ENCODE measurements at places on chromosomes 5 and 9.

DNA sequence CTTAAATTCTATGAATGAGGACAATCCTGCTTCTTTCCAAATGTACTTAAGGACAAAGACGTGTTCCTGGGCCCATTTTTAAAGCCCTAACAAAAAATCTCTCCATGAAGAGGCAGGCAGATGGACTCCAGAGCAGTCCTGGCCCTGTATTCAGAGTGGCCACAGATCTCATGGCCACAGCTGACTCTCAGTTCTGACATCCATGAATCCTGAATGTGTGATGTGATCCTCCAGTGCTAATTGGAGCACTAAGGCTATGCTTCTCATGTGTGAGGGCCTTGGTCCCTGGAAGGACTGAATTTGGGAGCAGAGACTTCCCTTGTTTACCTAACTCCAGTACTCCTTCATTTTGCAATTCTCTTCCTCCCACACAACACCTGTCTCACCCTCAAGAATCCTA, 373.0 kb downstream of the AGTPBP1 start:
- no peak for DNase-seq

DNA sequence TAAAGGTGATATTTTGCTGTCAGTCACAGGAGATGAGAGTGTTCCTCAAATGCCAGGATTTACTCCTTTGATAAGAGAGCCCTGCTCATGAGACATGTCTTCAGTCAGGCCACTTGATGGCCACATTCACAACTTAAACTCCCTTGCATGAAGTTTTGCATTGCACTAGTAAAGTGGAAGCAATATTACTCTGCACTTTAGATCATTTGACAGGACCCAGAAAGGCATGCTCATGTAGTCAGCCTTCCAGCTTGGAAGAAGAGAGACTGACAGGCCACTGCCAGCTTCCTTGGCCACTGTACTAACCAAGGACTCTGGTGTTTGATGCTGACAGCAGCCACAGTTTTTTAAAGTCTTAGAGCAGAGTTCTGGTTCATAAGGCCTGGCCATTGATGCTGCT, 42.6 kb downstream of the NPR3 start:
- no peak for DNase-seq

- DNase-seq, result no peak
Observed at GRCh38 chr9:90698871-90699440, 56.3 kb upstream of the DIRAS2 start.

DNA sequence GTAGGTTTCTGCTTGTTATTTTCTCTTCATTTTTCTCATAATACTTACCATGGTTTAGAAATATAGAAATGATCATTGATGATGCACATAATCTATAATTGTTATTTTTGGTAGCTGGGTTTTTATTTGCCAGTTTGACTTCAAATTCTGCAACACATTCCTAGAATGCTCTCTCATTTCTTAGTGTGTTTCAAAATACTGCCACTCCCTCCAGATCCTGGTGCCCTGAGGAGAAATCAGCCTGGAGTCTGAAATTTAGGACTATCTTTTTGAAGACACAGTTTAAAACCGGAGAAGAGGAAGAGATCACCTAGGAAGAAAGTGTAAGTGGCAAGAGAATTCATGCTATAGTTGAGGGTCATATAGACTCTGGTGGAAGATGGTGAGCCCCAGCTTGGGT, 57.5 kb downstream of the TAF11L14 start:
- no peak for DNase-seq

- DNase-seq, result no peak
Observed at GRCh38 chr5:83528439-83528769, 56.9 kb downstream of the VCAN start.

GRCh38 chr9:103804077-103804735, 289.9 kb upstream of the SMC2 start:
- DNase-seq, result no peak

GRCh38 chr9:106218854-106219253, 524.5 kb downstream of the TMEM38B start:
- DNase-seq, result no peak

GRCh38 chr5:39376293-39376714, 12.0 kb upstream of the C9 start:
- no peak for DNase-seq

- no peak for DNase-seq
Observed at GRCh38 chr5:148923023-148923422, 96.6 kb downstream of the ADRB2 start.

DNA sequence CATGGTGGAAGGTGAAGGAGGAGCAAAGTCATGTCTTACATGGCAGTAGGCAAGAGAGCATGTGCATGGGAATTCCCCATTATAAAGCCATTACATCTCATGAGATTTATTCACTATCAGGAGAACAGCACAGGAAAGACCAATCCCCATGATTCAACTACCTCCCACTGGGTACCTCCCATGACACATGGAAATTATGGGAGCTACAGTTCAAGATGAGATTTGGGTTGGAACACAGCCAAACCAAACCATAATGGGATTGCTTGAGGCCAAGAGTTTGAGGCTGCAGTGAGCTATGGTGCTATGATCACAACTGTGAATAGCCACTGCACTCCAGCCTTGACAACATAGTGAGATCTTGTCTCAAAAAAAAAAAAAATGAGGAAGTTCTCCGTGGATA, 581.8 kb downstream of the TAF11L14 start:
- DNase-seq, result no peak

DNA sequence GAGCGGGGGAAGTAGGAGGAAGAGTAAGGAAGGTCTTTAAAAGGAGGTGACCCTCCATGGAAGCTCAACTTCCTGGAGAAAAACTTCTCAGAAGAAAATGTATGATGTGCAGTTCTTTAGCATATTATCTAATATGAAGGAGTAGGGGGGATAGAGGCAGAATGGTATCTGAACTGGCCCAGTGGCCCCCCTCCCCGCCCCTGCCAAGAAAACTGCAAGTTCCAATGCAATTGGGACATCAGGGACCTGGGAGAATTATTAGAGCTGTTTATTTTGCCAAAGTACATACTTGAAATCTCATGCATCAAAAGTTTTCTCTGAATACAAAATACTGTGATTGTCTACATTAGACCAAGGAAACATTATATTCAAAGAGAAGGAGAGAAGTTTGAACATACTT, 40.6 kb upstream of the GAS1 start:
- no peak for DNase-seq

DNA sequence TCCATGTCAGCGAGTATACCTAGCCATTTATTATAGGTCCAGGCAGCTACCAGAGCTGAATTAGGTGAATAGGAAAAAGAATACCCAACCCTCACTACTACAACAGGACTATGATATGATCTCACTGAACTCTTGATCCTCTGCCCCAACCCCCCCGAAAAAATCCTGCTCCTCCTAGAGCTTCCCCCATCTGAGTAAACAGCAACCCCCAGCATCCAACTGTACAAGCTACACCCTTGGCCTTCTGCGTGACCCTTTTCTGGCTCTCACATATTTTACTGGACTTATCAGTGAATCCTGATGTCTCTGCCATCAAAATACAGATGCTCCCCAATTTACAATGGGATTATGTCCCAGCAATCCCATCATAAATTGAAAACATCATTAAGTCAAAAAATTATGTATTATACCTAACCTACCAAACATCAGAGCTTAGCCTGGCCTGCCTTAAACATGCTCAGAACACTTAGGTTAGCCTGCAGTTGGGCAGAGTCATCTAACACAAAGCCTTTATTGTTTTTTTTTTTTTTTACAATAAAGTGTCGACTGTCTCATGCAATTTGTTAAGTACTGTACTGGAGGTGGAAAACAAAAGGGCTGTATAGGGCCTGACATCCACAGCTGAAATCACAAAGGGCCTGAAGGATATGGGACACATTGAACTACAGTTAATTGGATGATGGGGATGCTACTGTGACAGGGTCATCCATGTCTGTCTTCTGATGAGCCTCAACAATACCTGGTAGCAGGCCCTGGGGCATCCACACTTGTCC, 128.9 kb upstream of the ERCC6L2 start:
- no peak for DNase-seq

- DNase-seq, result no peak
Observed at GRCh38 chr5:145887976-145888574, 15.3 kb upstream of the GRXCR2 start.

GRCh38 chr5:96474073-96474472, 41.0 kb upstream of the PCSK1 start:
- no peak for DNase-seq

- DNase-seq, result no peak
Observed at GRCh38 chr9:105273731-105274130, 29.3 kb downstream of the SLC44A1 start.

DNA sequence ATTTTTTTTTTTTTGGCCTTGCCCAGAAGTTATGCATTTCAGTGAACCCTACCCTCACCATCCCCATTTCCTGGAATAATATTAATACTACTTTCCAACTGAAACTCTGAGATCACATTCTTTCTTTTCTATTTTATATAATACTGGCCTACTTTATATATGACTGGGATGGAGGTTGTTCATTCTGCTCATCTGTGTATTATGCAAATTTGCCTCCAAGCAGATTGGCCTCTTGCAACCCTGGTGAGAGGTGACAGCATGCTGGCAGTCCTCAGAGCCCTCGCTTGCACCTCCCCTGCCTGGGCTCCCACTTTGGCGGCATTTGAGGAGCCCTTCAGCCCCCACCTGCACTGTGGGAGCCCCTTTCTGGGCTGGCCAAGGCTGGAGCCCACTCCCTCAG, 35.4 kb downstream of the CDKN2A start:
- no peak for DNase-seq

DNA sequence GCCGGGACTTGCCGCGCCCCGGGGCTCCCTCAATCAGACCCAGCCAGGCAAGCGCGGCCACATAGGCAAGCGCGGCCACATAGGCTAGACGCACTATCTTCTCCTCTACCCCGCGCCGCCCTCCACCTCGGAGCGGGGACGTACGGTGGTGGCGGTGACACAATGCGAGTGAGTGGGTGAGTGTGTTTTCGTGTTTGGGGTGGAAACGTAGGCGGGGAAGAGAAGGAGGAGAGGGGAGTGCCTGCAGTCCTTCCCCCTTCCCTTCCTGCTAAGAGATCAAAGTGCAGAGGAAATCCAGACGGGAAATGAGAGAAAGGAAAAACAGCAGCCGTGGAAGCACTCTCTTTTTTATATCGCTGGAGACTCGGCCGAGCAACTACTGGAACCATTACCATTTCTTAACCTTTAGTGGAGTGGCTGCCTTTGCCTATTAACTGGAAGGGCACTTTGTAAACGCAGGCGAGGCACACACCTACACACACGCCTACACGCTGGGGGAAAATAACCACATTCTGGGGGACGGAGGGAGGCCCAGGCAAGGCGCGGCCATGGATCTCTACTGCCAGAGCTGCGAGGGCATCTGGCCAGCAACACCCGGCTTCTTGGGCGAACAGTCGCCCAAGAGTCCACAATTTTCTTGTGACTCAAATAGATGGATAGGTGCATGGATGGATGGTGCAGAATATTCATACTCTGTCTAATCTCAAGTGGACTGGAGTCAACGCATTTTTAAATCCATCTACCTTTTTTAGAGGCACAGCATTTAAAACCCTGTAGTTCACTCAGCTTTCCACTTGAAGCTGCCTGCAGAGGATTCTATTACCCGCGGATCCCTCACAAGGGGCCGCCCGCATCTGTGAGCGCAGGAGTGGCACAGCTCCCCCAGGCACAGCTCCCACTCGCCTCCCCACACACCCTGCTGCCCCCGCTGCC, 2.1 kb downstream of the EDIL3 start:
- DNase-seq, result no peak

- DNase-seq, result no peak
Observed at GRCh38 chr9:120662513-120662912, 51.8 kb downstream of the MEGF9 start.

DNA sequence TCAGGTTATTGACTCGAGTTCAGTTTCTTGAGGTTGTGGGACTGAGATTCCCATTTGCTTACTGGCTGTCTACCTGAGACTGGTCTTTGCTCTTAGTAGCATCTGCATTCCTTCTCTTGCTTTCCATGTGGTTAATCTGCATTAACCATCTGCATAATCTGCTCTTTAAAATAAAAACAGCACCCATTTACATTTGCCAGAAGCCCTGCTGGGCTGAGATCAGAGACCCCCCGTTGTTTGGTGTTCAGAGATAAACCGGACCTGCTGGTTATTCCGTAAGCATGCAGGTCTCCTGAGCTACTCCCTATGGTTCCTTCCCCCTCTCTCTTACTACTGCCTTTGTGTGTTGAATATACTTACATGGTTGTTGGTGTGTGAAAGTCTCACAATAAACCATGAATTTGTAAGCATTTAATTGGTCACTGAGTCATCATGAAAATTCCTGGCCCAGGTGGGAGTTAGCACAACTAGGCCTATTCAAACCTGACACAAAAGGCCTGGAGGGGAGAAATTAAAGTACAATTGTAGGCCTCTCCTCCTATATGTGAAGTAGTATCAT, 396.7 kb downstream of the MRPS30 start:
- DNase-seq, result no peak

GRCh38 chr5:149227168-149227826, 44.4 kb upstream of the AFAP1L1 start:
- no peak for DNase-seq

DNA sequence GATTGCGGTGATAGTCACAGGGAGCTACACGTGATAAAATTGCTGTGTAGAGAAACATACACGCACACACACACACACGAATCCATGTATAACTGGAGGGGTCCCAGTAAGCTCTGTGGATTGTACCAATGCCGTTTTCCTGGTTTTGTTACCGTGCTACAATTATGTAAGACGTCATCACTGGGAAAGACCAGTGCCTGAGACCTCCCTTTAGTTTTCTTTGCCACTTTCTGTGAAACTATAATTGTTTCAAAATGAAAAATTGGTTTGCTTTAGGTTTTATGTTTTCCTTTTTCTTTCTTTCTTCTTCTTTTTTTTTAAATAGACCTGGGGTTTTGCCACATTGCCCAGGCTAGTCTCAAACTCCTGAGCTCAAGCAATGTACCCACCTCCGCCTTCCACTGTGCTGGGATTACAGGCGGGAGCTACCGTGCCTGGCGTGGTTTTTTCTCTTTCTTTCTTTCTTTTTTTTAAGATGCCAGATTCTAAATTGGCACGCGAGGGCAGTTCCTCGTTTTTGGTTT, 21.3 kb downstream of the OR2V2 start:
- no peak for DNase-seq

- DNase-seq, result no peak
Observed at GRCh38 chr5:144469106-144469505, 298.4 kb downstream of the KCTD16 start.

DNA sequence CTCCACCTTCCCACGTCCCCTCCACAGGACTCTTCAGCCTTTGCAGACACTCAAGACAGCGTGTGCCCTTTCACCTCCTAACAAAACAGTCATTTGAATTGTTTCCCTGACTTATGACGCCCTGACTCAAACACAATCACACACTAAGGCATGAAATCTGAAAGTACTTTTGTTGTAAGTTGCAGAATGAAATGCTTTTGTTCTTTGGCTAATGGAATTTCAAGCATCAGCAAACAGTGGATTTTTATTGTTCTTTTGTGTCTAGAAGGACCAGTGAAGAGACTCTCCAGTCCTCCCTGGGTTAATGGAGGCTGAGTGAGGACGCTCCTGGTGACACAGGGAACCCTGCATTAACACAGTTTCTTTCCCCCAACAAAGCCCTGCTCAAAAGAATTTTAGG, 380.1 kb downstream of the CTNND2 start:
- DNase-seq, result no peak

DNA sequence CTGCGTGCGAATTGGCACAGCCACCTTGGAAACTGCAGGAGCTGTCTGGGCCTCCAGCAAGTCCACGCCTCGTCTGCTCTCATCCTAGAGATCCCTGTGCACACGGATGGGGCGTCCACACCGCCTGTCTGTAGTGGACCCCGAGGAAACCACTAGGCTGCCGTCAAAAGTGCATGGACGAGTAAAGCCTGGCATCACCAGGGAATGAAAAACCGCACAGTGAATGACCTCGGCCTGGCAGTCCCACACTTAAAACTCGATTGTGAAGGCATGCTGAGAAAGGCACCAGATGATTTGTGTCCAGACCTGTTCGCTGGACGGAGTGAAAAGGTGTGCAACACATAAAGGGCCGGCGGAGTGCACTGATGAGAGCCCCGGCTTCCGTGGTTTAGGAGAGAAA, 50.8 kb downstream of the MRPL36 start:
- DNase-seq, result no peak

All from activated CD8-positive, alpha-beta memory T cell treated with anti-CD3 and anti-CD28 coated beads for 1 hour (primary cell).